ENCODE measurements at places on chromosomes 6 and 20.

- DNase-seq, result no peak
Observed at GRCh38 chr20:53097371-53097770, 125.2 kb downstream of the TSHZ2 start.

- DNase-seq, result no peak
Observed at GRCh38 chr6:33954453-33954852, 150.7 kb upstream of the MLN start.

GRCh38 chr6:11527274-11527870, 10.2 kb upstream of the TMEM170B start:
- DNase-seq, result no peak

DNA sequence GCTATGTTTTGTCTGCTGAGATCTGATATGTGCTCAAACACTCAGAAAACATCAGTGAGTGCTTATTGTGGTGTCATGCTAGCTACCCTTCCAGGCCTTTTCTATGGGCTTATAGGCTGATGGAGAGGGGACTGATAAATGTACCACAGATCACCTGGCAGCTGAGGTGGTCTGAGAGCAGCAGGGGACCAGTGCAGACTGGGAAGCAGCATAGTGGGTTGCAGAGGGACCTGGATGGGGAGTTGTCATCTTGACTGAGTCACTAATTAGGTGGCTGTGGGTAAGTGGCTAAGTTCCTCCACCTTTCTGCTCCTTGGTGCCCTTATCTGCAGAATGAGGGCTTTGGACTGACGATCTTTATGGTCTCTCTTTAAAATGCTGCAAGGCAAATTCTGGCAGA, 2.8 kb downstream of the TMEM200A start:
- DNase-seq, result no peak

DNA sequence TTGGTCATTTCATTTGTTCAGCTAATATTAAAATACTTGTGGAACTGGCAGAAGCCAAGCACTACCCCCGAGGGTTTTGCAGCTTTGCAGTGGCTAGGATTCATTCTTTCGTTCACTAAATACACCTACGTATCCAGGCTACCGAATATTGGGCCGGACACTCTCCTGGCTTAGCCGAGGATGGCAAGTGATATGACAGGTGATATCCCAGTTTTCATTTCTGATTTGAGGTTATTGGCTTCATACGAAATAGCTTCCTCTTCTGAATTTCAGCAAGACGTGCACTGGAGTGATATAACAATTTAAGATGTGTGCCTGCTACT, 536 bp upstream of the MTFR2 start:
- DNase-seq, result no peak

DNA sequence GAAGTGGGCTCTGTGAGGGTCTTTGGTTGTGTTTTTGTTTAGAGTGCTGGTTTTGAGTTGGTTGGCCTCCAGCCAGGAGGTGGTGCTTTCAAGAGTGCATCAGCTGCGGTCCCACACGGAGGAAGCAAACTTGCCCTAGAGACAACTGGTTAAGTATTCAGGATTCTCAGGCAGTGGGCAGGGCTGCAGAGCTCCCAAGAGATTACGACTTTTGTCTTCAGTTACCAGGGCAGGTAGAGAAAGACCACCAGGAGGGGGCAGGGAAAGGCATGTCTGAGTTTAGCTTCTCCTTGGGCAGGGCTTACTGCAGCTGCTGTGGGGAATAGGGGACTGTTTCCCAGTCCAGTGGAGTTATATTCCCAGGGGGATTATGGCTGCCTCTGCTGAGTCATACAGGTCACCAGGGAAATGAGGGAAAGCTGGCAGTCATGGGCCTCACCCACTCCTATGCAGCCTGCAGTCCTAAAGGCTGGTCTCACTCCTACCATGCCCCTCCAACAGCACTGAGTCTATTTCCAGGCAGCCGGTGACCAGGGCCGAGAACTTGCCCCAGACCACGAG, 64.3 kb downstream of the TTI1 start:
- no peak for DNase-seq

DNA sequence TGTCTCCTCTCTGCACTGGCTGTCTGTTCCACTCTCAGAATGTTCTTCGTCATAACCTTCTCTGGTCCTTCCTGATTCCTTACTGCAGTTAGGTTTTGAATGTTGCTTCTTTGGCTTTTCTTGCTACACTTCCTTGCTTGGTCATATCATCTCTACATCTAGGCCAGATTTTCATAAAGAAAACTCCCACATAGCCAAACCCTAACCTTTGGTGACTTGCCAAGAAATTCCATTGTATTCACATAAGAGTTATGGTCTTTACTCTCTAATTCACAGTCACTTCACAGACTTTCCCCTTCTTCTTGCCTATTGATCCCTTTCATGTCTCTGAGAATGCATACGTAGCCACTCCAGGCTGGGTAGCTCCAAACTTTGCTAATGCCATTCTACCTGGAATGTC, 41.9 kb upstream of the SIM1 start:
- DNase-seq, result no peak

DNA sequence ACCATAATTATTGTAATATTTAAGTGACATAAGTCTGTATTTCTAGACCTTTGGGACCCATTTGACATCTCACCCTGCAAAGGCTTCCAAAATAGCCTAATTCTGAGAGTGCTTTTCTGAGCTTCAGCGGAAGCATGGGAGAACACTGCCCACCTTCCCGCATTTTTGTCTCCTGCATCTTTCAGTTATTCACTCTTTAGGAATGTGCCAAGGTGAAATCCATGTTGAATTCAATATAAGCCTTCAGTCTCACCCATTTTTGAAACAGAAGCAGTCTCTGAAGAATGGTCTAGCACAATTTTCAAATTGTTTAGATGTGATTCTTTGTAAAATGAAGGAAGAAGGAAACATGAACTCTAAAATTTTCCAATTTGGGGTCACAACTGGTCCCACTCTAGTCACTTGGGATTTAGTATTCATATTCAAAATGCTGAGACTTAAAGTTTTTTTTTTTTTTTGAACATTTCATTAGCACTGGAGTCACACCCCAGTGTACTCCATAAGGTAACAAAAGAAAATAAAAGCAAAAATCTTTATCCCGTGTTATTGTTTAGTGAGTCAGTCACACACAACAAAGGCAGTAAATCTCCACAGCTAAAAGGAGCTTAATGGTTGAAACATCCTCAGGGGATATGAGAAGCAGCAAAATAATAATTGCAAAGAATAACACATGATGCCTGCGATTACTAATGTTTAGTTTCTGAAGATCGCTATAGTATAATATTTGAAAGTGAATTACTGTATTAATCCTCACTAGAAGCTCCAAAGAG, 479.9 kb upstream of the BTBD3 start:
- no peak for DNase-seq

- DNase-seq, result no peak
Observed at GRCh38 chr6:112203577-112204349, 50.6 kb downstream of the LAMA4 start.

GRCh38 chr6:108294297-108294726, 542 bp upstream of the AFG1L start:
- DNase-seq, result no peak

- no peak for DNase-seq
Observed at GRCh38 chr6:48689498-48689897, 578.5 kb upstream of the PTCHD4 start.

DNA sequence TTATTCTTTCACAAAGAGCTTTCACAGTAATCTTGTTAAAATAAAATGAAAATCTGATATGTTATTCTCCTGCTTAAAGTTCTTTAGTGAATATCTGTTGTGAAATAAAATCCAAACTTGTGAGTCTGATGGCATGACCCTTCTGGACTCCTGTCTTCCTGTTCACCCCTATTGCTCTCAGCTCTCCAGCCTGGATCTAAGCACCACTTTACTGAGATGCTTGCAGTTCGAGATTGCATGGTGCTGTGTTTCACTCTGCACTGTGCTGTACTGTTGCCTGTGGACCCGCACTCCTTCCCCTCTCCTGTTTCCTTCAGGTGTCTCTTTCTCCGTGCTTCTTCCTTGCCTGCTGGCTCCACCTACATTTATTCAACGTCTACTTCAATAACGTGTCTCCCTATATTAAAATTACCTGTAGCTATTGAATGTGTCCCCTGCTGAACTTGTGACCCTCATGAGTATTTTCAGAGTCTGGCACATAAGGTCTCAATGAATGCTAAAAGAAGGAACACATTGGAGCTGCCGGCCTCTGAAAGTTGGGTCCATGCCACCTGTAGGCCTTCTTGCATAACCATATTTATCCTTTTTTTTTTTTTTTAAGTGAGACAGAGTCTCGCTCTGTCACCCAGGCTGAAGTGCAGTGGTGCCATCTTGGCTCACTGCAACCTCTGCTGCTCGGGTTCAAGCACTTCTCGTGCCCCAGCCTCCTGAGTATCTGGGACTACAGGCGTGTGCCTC, 100.1 kb downstream of the ARID1B start:
- no peak for DNase-seq

DNA sequence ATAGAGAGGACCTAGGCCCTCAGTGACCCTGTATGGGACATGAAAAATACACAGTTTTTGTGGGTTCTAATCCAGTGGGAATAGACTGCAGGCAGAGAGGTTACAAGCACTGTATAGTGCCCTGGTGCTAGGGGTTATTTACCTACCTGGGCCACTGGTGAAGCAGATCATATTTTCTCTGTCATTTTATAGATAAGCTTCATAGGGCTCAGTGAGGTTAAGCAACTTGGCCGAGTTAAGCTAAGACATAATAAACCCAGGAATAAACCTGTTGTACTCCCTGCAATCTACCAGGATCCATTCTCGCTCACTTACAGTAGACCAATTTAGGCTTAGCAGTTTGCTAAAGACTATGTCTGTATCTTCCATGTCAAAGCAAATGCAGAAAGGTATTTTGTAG, 340.6 kb upstream of the KHDRBS2 start:
- no peak for DNase-seq

DNA sequence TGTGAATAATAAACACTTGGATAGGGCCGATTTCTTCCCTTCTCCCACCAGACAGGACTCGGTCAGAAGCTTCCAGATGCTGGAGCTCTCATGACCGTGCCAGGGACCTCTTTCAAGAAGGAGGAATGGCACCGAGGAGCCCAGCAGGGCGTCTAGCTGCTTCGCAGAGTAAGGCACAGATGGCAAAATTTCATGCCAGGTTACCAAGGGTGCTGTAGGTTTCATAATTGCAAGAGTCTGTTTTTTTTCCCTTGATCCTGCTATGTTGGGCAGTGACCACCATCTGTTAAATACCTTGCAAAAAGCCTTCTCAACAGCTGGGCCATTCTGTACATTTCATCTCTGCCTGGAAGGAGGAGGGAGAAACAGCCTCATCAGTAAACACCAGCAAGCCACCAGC, 111.8 kb downstream of the EDN3 start:
- no peak for DNase-seq

DNA sequence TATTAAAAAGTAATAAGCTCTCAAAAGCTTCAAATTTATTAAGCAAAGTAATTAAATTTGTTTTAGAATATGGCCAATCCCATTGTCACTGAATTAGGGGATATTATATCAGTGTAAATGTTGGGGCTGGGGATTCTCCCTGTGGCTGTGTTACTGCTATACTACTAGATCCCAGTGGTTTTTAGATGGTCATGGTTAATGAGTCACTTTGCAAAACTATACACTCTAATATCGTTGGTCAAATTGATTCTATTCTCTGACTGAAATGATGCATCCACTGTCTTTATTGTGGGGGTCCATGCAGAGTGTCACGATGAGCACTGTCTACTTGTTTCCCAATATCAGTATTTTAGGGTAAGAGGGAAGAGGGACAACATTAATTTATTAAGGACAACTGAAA, 336.9 kb upstream of the PREP start:
- DNase-seq, result no peak

DNA sequence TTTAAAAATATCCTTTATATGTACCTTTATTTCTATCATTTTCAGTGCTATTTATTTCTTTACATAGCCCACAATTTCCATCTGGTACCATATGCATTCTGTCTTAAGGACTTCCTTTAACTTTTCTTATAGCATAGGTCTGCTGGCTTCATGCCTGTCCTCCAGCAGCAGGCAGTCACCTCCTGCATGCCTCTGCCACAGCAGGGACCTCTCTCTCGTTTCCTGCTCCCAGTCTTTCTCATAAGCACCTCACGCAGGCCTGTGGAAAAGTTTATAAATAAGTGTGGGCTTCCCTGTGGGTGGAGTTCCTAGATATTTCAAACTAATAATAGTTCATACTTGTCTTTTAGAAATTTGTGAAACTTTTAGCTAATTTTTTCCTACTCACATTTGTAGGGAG, 133.9 kb downstream of the KCNQ5 start:
- DNase-seq, result no peak

DNA sequence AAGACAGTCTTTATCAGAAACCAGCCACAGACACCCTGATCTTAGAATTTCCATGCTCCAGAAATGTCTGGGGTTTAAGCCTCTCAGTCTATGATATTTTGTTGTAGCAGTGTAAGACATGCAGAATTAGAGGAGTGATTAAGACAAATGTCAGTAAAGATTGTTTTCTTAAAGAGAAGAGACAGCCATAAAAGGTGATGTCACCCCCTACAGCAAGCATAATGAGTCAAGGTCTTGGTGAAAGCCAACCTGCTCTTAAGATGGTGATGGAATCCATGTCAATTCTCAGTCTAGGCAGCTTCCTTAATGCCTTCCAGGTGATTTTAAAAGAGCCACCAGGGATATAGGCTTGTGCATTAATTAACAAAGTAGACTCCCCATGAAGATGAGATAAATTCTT, 849.9 kb upstream of the EPHA7 start:
- no peak for DNase-seq

DNA sequence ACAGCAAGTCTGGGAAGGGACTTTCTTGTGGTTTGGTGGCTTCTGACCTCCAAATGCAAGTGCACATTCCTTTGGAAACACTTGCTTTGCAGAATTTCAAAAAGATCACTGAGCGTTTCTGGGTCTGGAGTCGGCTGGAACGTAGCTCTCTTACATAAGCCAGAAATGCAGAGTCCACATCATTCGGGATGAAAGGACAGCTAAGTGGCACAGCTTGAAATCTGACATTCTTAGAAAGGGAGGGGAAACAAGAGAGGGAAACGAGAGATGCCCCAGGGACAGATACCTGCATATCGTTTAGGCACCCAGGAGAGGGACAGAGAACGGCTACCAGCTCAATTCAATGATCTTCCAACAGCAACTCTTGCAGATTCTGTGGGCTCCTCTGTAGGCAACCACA, 118.7 kb downstream of the NFATC2 start:
- DNase-seq, result no peak

GRCh38 chr6:110944681-110945151, 13.8 kb upstream of the GTF3C6 start:
- DNase-seq, result no peak

DNA sequence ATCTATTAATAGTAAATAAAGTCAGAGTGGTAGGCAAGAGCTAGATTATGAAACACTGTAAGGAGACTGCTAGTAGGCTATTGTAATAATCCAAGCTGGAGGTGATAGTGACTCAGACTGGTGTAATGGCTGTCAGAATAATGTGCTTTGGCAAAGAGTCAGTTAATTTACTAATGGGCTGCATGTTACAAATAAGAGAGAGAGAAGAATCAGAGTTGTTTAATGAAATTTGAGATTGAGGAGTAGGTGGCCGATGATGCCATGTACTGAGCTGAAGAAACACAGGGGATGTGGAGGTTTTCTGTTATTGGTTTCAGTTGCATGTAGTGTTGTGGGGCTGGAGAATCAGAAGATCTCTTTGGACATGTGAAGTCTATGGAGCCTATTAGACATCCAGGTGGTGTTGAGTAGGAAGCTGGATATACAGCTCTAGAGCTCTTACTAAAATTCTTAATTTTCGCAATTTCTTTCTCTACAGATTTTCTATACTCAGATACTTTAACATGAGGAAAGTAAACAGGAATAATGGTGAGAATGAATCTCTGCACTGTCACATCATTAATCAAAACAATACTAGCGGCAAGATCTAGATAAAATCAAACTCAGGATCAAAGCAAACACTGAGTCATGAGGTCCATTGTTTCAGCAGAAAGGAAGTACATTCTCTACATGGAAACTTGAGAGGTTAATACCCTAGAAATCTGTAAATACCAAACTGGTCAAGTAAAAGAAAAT, 167.7 kb downstream of the SIM1 start:
- DNase-seq, result no peak

All from stimulated activated CD8-positive, alpha-beta memory T cell treated with anti-CD3 and anti-CD28 coated beads, Interleukin-7, amount 100 ng/mL, for 24 hours (primary cell).